GM04504 (cell line): ENCODE measurements at places on chromosomes 3 and 15.

DNA sequence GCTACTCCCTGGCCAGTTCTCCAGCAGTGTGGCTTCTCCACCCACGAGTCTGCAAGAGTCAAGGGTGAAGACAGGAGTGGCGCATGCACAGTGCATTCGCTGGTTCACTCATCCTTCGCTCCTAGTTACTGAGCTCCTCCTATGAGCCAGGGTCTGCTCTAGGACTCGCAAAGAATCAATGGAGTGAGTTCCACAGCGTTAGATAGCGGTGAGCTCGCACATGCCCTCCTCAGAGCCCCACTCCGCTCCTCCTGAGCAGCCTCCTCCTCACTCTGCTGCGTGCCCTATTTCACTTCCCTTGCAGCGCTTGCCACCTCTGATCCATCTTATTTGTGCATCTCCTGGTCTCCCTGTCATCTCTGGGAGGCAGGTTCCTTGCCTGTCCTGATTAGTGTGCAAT is 63.0 kb downstream of the NUP210 start:
- no peak for DNase-seq

- no peak for DNase-seq
These were observed 83.6 kb downstream of the AKAP13 start for GRCh38 chr15:85463976-85464375.

- no peak for DNase-seq
These were observed 117.2 kb downstream of the TCF12 start for GRCh38 chr15:57035664-57036063.

DNA sequence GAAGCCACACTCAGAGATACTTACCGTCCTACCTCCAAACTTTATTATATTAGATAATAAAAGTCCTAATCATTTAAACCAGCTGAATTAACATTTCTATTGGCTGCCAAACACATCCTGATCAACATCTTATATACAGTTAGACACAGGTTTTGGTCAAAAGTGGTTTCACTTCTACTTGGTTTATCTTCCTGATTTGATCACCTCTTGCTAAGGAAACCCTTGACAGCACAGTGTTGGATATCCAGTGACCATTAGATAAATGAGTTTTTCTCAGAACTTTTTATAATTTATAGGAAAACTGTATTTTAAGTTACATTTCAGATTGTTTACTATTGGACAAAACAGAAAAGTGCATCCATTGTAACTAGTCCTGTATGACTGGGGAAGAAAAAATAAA is 198.4 kb upstream of the NR2F2 start:
- DNase-seq: no peak

DNA sequence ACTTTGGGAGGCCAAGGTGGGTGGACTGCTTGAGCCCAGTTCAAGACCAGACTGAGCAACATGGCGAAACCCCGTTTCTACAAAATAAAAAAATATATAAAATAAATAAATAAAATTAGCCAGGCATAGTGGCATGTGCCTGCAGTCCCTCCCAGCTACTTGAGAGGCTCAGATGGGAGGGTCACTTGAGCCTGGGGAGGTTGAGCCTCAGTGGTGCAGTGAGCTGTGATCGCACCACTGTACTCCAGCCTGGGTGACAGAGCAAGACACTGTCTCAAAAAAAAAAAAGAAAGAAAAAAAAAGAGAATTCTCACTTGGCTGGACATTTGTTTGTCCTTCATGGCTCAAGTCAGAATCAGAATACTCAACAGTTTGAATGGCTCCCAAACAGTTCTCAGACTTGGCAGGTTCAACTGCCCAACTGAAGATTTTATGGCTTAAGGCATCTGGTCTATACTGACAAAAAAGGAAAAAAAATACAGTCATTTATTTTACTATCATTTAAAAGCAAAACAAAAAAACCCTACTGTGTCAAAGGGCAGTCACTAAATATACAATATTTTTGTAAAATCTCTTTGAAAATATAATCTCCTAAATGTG is 106.6 kb downstream of the FBXL22 start:
- DNase-seq: no peak

DNA sequence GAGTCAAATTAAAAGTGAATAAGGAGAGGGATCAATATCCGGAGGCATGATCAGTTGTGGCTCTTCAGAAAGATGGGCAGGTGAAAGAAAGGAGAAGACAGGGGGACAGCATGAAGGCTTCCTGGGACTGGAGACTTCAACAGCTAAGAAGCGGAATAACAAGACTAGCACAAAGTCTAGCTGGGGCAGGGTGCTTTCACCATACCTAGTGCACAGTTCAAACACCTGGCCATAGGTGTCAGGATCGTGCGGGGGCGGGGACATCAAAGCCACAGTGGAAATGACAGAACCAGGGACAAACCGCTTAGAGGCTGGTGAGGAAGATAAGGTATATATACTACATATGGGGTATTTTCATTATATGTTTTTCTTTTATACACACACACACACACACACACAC is 66.2 kb upstream of the FOXP1 start:
- DNase-seq: no peak

DNA sequence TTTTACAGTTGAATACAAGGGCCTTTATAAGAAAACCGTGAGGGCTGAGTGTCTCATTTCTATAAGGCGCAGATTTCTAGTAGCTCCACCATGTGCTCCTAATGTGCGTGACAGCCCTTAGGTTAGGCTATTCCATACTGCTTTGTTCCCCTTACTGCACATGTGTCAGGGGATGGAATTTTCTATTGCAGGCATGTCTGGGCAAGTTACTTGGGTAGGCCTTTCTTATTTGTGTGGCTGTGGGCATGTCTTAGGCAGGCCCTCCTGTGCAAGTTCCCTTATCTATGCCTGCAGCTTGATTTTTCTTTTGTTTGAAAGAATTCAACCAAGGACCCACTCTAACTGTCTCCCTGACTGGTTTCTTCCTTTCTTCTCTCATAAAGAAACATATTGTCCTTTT is 434.2 kb upstream of the CNTN3 start:
- DNase-seq: no peak

GRCh38 chr15:85622221-85622831 is 172.4 kb downstream of the KLHL25 start:
- no peak for DNase-seq

GRCh38 chr15:83854950-83855707 is 201.2 kb downstream of the ADAMTSL3 start:
- DNase-seq: no peak

DNA sequence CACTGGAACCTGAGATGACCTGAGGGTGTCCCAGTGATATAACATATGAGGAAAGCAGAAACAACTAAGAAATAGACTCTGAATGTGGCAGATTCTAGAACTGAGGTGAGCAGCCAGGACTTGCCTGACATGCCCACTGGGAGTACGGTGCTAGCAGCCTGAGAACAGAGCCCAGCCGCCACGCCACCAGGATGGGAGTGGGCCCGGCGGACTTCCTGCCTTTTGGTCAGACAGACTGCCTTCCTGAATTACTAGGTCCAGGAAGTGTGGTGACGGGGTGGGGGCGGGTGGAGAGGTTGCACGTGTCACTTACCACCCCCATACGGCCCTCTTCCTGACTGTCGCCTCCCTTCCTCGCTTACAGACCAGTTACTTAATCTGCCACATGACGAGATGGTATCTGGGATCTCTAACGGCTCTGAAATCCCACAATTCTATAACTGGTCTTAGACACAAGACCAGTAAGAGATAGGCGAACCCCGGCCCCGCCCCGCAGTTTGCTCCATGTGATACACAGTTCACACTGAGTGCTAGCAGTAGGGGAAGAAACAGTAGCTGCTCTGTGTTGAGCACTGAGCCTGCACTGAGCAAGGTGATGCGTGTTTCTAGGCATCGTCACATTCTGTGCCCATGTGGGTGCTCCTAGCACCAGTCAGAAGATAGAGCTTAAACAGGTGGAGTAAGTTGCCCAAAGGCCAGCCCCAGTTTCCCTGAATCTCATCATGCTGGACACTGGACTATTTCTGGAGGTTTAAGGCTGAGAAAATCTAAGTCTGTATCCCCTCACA is 95.7 kb downstream of the CPN2 start:
- DNase-seq: no peak

DNA sequence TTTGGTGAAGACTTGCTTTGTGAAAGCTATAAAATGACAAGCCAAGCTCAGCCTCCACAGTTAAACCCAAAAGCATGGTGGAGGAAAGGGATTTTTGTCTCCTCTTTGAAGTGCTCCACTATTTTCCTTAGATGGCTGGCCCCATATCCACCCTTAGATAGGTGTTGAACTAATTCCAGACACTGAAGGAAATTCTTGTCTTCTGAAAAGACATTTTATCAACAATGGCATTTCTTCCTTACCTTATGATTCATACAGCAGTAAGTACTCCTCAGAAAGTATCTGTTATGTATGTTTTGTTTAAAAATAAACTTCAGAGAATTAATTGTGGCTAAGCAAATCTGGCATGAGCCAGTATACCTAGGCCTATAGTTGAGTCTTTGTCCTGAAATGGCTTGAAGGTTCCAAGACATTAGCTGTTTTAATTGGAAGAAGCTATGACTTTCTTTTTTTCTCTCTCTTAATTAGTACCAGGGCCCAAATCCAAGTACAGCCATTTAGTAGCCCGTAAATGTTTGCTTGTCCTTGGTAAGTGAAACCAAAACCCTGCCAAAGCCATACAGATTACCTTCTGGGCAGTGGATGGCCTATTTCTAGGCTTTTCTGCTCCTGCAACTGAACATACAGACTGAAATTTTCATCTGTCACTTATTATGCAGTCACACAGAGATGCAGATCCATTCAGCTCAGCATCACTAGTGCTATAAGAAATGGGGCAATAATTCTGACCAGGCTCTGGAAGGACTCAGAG is 5.1 kb upstream of the BFSP2 start:
- DNase-seq: no peak

DNA sequence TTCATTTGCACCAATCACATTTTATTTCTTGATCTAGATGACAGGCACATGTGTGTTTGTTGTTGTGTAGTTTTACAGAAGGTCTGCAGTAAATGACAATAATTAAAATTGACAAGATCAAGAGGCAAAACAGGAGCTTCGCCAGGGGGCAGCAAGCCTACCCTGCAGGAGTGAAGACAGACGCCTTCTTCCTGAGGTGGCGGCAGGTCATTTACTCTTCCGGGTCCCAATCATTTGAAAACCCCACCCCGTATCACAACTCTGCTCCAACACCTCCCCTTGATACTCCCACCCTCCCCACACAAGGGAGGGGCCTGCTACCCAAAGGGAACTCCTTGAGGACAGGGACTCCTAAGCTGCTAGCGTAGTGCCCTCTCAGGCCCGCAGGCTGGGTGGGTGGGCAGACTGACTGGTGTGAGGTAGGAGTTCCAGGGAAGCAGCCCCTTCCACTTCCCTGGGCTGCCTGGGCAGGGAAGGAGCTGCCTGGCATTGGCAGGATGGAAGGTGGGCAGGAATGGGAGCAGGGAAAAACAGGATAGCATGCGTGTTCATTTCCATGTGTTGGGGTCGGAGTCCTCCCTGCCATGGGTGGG is 13.1 kb downstream of the CHDH start:
- DNase-seq: no peak

DNA sequence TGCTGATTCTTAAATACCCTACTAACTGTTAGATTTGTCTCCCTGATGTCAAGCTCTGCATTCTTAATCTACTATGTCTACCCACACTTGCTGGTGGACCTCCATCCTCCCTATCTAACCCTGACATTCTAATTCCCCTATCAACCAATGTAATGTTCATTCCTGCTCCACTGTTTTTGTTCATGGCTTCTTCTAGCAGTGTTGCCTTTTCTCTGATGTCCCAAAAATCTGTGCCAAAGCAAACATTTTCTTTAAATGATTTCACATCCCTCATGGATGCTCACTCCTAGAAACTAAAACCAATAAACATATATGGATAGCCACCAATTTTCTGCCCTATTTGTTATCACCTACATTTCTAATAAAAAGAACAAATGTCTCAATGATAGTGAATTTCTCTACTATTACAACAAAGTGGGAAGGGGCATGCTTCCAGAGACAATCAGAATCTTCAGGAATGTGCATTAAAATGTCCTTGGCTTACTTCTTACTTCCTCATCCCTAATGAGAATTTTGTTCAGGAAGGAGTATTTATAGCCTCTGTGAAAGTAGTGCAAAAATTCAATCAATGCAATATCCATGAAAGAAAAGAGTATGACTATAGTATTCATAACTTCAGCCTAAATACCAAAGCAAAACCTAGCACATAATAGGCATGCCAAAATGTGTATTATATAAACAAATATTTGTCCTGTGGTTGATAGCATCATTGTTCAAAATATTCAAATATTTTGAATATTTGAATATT is 273.3 kb downstream of the ZNF385D start:
- no peak for DNase-seq

- DNase-seq: no peak
These were observed 210.0 kb upstream of the PEX5L start for GRCh38 chr3:180246688-180247195.

DNA sequence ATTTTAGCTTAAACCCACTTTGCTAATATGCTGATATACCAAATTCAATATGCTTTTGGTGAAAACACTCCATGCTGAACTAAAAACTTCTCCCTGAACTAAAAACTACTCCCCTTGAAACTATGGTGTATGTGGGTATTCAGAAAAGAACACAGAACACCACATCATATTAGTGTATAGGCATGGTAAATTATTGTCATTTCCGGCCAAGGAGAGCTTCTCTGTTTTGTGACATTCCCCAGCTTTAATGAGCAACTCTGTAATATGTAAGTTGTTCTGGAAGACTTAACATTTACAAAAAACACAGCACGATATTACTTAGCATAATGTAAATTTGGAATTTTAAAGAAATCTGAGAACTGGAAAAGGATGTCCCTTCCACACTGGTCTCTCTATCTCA is 269.9 kb upstream of the WNT5A start:
- DNase-seq: no peak

GRCh38 chr15:91679447-91679846 is 174.1 kb upstream of the SLCO3A1 start:
- DNase-seq: no peak

- no peak for DNase-seq
These were observed 47.9 kb upstream of the TRAK1 start for GRCh38 chr3:42043099-42043813.

DNA sequence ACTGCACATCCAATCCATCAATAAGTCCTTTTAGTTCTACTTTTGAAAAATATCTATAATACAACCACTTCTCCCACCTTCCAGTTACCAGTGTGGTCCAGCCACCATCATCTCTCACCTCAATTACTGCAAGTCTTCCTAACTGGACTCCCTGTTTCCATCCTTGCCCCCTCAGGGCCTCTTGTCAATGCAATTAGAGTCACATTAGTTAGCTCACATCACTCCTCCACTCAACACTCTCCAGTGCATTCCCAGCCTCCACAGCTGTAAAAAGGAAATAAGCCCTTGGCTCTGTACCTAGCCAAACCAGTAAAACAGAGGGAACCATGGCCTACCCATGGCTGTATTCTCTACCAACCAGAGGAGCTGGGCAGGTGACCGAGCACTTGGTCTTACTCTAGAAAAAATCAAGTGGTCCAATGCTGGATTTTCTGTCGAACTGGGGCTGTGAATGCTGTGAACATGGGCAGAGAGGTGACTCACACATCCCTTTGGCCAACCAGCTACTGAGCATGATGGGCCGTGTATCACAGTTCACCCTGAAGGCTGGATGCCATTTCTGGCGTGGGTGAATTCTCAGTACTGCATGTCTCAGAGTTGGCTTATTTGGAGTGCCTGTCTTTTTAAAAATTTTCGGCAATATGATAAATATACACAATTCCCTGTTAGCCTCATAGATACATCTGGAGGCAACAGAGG is 62.5 kb upstream of the C15orf61 start:
- no peak for DNase-seq
